ENCODE measurements at places on chromosomes 5 and 9. TPM values are rescaled to one million over a fixed set of nuclear protein-coding genes. Genes with fewer than 3 reads are reported as not detected.

Gene CA9
- total RNA-seq, result 10.1 TPM

GRCh38 chr9:87581513-87581912 lies 83.8 kb downstream of the DAPK1 start:
- DNase-seq, result no peak

DNA sequence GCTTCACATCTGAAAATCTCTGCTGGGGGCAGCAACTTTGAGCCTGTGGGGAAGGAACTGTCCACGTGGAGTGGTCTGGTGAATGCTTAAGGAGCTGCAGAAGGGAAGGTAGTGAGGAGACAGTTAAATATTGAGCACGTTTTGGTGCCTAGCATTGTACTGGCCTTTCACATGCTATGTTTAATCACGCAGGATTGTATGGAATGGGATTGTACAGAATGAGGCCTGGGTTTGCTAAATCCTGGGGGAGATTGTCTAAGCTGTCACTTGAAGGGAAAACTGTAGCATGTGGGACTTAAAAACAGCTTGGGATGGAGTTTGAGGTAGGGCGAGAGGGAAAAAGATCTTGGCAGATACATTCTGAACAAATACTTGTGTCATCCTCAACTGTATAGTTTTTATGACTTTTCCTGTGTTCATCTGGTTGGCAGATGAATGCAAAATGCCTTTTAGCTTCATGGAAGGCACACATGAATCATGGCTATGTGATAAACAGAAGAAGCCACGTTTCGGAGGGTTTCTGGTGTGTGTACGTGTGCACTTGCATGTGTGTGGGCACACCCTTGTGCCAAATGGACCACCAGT lies 106.6 kb downstream of the TMC1 start:
- no peak for DNase-seq

DNA sequence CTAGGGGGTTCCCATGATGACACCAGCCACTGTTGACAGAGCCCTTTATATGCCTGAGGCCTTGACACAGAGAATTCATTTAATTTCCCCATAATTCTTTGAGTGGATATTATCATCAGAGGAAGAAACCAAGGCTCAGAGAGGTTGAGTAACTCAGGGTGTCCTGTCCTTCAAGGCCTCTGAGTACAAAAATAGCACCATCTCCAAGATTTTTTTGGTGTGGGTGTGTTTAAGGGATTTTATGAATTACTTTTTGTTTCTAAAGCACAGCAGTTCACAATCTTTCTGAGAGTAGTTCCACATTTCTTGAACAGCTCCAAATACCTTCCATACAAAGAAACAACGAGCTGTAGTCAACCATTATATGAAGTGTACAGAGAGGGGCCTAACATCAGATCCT lies 6.2 kb upstream of the GSN start:
- DNase-seq, result no peak

- DNase-seq, result peak; percentile 57
These were observed 184.8 kb downstream of the KIAA0825 start for GRCh38 chr5:94433397-94434163.

GRCh38 chr5:127705120-127705892 lies 2.1 kb downstream of the CCDC192 start:
- DNase-seq, result peak; percentile 41

DNA sequence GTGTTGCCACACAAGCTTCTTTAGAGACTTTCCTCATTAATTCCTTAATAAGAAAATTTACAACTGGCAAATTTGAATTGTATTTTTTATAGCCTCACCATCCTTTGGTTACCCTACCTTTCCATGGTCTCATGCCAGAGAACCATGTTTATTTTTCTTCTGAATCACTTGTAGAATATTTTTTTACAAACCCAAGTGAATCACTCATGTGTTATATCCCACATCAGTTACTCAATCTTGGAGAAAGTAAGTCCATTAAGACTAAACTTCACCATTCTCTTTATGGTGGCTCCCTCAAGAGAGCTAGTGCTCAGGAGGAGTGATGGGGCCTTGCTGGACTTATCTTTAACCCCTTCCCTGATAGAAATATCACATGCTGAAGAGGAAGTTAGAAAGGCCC lies 128.9 kb downstream of the SUSD1 start:
- peak; percentile 33 for DNase-seq

Gene MTAP
- 55.3 TPM for total RNA-seq

DNA sequence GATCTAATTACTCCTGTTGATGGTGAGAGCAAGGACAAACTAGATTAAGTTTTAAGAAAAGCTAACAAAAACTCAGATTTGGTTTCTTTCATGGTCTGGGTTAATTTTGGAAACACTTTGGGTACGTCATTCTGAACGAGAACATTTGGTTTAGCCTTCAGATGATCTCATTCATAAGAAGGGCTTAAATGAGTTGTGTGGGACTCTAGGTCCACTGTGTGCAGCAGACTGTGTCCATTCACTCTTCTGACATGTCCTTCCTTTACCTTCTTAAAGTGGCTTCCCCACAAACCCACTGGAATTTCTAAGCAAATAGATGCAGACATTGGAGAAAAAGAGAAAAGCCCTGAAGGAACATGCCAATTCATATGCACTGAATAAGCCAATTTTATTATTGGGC lies 96.8 kb downstream of the FBXO4 start:
- DNase-seq, result no peak

- DNase-seq, result no peak
These were observed 105.8 kb downstream of the GDA start for GRCh38 chr9:72254901-72255545.

Gene DOCK2
- 0.87 TPM for total RNA-seq

Gene PTPDC1
- total RNA-seq, result 36.0 TPM

- no peak for DNase-seq
These were observed 56.2 kb downstream of the ABHD17B start for GRCh38 chr9:71854811-71855210.

GRCh38 chr9:30197954-30198353 lies 2186.5 kb upstream of the ACO1 start:
- no peak for DNase-seq

DNA sequence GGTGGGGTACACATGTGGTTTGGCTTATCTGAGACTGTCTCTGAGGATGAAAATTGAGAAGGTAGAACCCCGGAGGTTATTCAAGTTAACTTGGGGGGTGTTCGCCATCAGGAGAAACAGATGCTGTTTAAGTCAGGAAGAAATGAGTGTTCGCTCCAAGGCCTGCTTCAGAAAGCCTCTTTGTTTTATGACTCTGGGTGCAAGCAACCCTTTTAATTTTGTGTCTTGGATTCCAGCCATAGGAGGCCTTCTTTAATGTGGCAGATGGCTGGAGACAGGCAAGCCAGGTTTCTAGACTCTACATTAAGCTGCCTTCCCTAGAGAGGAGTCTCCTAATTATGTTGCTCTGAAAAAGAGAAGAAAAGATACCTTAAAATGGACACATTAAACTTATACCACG lies 4.2 kb upstream of the SMAD5 start:
- DNase-seq, result no peak

Gene TMEM171
- total RNA-seq, result not detected

- no peak for DNase-seq
These were observed 10.3 kb upstream of the RGMB start for GRCh38 chr5:98763001-98763630.

Gene EIF4EBP3
- total RNA-seq, result 1.7 TPM
